ENCODE measurements at places on chromosomes 16 and 17.

GRCh38 chr17:48812001-48812400 is 5.0 kb downstream of the TTLL6 start:
- no peak for DNase-seq

DNA sequence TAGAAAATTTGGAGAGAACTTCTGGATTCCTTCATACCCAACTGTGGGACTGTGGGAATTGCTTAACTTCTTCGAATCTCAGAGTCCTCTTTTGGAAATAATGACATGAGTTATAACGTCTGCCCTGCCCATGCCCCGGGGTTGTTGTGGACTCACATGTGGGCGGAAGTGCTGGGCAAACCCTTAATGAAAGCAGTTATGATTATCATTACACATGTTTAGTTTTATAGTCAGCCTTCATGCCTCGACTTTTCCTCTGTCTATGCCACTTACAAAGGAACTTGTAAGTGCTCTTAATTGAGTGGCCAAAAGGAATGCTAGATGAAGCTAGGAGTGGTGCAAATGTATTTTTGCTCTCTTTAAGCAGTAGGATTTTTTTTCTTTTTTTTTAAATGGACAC is 3.9 kb downstream of the KRT27 start:
- no peak for DNase-seq

DNA sequence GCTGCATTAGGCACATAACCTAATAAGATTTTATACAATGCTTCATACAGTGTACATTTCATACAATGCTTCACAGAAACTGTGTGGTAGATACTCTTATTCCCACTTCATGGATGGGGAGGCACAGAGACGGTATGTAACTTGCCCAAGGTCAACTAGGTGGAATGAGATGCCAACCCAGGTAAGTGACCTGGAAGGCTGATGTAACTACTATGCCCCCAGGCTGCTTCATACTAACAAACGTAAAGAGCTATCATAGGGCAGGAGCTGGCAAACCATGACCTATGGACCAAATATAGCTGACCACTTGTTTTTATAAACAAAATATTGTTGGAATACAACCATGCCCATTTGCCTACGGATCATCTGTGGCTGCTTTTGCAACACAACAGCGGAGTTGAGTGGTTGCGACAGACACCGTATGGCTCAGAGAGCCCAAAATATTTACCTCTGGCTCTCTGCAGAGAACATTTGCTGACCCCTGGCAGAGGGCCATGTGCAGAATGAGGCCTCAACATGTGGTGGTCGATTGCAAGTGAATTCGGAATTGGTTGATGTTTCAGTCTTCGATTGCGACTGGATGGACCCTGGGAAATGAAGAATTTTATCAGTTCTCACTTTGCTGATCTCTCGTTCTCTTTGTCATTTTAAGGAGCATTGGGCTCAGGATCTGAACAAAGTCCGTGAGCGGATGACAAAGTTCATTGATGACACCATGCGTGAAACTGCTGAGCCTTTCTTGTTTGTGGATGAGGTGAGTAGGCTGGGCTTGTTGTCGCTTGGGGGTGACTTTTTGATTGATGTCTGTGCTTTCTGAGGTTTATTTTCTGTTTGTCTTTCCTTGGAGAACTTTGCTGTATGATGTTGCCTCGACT is 109.7 kb downstream of the PLCG2 start:
- no peak for DNase-seq

- no peak for DNase-seq
Observed at GRCh38 chr17:79427621-79428539, 183.0 kb downstream of the RBFOX3 start.

DNA sequence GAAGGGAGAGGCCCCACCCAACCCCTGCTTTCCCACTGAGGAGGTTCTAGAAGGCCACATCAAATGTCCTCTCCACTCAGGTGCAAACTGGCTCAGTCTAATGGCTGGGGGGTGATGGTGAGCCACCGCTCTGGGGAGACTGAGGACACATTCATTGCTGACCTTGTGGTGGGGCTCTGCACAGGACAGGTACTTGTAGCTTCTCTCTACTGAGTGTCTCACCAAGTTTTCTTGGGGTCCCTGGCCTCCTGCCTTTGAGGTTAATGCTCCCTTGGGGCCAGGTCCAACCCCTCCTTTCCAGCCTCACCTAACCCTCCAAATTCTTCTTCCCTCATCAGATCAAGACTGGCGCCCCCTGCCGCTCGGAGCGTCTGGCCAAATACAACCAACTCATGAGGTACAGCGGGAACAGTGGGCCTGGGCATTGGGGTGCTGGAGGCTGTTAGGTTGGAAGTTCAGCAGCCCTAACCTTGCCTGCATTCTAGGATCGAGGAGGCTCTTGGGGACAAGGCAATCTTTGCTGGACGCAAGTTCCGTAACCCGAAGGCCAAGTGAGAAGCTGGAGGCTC is 5.7 kb downstream of the ENO3 start:
- DNase-seq = no peak

All from ELR (cell line).